Stimulated activated CD4-positive, alpha-beta T cell treated with anti-CD3 and anti-CD28 coated beads, Interleukin-12 subunit alpha, Interleukin-12 subunit beta, amount 100 ng/mL, for 48 hours (primary cell): ENCODE measurements at places on chromosomes 16 and 17.

DNA sequence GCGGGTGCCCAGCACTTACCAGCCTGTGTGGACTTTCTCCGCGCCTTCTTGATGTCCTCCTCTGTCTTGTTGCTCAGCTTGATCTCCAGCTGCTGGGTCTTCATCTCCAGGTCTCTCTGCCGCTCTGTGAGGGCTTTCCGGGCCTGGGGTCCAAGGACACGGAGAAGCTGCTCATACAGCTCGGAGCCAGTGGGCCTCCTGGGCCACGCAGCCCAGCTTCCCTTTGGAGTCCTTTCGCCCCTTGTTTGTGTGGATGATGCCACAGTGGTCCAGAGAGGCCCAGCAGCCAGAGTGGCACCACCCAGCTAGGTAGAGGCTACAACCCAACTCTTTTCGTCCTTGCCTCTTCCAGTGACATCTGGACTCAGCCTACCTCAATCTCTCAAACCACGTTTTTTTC is 20.4 kb upstream of the RCVRN start:
- DNase-seq, result no peak

DNA sequence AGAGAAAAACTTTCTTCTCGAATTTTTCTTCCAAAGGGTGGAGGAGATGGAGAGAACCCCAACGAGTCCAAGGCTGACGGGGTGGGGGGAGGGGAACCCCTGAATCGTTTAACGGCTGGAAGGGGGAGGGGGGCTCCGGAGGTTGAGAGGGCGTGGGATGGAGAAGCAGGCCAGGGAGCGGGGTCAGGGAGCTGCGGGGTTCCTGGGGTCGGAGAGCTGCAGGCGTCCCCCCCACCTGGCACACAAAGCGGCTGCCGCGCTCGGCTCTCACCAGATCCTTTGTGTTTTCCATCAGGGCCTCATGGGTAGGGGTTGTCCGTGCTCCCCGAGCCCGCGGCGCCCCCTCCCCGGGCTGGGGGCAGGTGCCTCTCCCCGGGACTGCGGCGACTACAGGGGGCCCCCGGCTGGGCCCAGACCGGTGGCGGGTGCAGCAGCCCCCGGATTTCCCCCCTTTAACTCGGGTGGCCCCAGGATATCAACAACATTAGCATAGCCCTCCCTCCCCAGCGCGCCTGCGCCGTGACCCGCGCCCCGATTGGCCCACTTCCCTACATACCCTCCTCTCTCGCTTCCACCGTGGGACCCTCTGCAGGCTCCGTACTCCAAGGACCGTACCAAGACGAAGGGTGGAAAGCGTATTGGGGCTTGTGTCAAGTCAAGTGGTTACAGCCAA is at the start of gene MBTD1:
TSS of gene MBTD1 (minus strand) at position 486 of the 673 bp plus-strand sequence. CDS start 34,888 bp downstream, outside the sequence.
- DNase-seq, result peak; percentile 89

- no peak for DNase-seq
Observed at GRCh38 chr17:54172985-54173316, 350.2 kb downstream of the KIF2B start.

DNA sequence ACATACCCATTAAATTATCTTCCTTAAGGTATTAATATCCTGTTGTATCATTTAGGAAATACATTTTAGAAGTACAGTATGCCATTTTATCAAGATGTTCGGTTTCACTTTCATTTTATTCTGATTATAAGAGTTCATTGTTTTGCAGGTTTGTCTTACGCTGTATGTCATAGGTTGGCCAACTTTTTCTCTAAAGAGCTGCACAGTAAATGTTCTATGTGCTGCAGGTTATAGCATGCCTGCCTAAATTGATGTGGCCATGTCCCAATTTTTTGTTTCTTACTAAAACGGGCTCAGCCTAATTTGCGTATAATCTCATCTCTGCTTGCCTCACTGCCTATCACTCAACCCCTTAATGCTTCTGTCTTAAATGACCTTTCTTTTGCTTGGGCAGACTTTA is 126.4 kb downstream of the USP22 start:
- no peak for DNase-seq

DNA sequence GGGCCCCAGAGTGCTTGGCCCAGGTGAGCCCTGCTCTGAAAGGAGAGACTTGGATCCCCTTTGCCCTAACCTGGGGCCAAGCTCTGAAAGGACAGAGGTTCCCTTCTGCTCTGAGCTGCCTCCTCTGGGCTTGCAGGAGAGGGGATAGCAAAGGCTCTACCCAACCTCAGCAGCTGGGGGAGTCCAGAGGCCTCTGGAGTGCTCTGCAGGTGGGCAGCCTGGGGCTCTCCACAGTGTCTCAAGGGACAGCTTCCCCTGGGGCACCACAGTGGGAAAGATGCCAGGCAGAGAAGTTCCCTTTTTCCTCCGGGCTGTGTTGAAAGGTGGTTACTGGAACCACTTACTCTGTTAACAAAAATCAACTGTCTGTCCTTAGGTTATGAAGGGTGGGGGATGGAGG is 48.2 kb upstream of the MGAT5B start:
- no peak for DNase-seq

GRCh38 chr17:48630009-48630924 is 4.1 kb upstream of the HOXB9 start:
- no peak for DNase-seq

- no peak for DNase-seq
Observed at GRCh38 chr17:19456016-19456927, 45.2 kb downstream of the RNF112 start.

GRCh38 chr16:56300242-56300623 is 108.9 kb downstream of the GNAO1 start:
- no peak for DNase-seq

GRCh38 chr17:1611715-1612114 is 16.9 kb downstream of the SLC43A2 start:
- DNase-seq, result no peak

GRCh38 chr16:10776280-10776679 is 32.6 kb downstream of the NUBP1 start:
- DNase-seq, result no peak

DNA sequence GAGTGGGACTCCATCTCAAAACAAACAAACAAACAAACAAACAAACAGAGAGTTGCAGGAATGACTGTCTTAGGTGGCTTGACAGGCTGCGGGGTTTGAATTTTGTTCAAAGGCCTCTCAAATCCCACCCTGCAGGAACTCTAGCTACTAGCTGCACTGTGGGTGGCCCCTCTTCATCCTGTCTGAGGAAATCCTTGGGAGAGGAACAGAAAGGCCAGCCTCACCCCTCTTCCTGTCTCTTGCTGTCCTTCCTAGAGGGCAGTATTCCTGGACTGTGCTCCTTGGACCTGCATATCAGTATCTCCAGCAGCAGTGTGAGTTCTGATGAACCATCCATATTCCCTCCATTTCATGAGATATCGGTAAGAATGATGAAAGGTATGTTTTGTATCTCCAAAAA is 2.0 kb upstream of the CCDC92B start:
- DNase-seq, result no peak

DNA sequence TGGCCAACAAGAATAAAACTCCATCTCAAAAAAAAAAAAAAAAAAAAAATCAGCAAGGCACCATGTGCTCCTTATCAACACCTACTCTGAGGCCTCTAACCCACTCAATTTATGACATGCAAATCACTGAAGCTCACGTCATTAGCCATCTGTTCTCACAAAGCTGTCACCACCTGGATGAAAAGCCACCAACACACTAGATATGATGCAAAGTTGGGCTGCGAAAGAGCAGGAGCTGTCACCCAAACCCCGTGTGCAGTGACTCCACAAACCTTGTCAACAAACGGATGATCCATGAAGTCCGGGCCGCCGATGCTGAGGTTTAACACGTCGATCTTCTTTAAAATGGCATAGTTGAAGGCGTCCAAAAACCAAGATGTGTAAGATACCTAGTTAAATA is 25.3 kb downstream of the MBTPS1 start:
- DNase-seq, result no peak

DNA sequence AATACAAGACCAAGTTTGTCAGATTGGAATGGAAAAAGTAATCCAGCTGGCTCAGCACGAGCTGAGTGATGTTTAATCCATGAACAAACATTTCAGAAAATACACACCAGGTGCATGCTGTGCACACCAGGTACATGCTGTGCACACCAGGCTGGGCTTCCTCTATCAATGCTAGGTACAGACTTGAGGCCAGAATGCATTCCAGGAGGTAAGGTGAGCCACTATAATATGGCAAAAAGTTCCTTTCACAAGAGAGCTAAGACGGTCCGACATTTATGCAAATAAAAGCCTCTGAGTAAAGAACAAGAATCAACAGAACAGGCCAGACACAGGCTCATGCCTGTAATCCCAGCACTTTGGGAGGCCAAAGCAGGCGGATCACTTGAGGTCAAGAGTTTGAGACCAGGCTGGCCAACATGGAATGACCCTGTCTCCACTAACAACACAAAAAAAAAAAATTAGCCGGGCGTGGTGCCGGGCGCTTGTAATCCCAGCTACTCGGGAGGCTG is 128.2 kb downstream of the ZNF778 start:
- DNase-seq, result no peak

- DNase-seq, result no peak
Observed at GRCh38 chr16:89312598-89313299, 95.2 kb downstream of the ZNF778 start.

- no peak for DNase-seq
Observed at GRCh38 chr16:72044296-72044695, 10.0 kb upstream of the HP start.

DNA sequence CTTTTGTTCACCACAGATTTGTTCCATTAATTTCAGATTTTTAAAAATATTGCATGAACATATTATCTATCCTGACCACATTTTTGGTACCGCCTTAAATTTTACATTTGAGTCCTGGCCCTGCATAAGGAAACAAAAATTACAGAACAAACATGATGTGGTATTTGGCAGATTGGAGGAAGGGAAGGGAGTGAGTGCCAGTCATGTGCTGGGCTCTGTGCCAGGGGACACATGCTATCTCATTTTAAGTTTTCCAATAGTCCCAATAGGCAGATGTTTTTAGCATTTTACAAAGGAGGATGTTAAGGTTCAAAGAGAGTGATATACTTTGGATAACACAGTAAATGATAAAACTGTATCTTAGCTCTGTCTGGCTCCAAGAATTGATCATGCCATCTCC is 185.1 kb downstream of the CDK5R1 start:
- DNase-seq, result no peak

DNA sequence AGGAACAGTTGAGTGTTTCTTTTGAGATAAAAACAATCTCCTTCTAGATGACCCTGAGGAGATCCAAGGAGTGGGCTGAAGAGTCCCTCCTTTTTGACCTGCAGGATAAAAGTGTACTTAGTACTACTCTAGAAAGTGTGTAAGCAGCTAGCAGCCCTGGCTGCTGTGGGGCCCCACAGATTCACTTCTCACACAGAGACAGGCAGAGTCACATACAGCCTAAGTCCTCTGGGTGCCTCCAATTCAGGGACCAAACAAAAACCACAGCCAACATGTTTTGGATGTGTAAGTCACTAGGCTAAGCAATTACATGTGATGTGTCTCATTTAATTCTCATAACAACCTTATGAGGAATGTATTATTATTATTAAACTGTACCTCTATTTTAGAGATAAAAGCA is 97.1 kb downstream of the TMEM100 start:
- DNase-seq, result no peak

DNA sequence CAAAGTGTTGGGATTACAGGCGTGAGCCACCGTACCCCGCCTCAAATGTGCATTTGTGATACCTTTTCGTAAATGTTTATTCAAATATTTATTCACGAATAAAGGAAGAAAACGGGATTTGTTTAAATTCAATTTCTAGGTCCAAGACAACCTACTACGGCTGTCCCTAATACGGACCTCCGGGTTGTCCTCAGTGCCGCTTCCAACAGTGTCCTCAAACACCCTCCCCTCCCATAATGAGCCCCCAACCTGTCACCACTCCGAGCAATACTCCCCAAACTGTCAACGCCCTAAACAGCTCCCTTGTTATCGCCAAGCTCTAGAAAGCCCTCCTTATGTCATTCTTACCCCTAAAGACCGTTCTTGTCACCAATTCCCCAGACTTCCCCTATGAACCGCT is 539 bp upstream of the GABARAPL2 start:
- no peak for DNase-seq

DNA sequence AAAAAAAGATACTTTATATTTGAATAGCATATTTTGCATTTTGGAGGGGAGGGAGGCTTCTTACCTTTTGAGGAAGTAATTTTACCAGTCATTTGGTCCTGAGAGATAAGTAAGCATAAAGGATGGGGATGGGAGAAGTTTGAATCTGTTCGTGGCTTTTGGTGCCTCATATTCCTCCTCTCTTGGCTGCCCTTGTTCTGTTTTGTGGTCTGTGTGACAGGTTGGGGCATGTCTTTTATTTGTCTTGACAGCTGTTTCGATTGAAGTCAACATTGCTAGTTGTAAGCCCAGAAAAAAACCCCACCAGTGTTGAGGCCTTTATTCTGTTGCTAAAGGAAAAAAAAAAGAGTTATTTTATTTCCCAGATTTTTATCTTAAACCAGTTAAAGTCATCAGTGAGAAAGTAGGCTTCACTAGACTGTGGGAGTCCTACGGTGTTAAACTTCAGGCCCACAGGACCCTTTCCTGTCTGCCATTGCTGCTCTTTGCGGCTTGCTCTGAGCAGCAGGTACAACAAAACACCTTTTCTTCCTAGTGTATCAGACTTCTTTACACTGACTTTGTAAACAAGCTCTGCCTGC is 11.4 kb downstream of the SLC7A6 start:
- DNase-seq, result no peak

GRCh38 chr17:32849879-32850278 is 27.0 kb downstream of the MYO1D start:
- no peak for DNase-seq

- DNase-seq, result no peak
Observed at GRCh38 chr17:37465069-37465616, 24.5 kb upstream of the DUSP14 start.

- no peak for DNase-seq
Observed at GRCh38 chr16:52647588-52647987, 100.6 kb upstream of the TOX3 start.

DNA sequence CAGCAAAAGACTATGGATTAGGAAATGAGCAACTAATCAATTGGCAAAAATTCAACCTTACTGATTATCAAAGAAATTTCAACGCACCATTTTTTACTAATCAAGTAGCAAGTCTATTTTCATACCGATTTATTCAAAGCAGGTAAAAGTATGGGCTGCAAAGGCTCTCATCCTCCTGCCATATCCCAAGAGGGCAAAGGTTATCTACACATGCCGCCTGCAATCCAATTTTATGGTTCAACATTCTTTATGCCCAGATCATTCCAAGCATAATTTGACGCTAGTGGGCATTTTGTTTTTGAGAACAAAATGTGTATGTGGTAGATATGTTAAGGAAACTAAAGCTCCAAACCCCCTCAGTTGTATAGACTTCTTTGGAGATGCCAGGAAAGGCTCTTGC is 270.6 kb downstream of the MAF start:
- DNase-seq, result no peak
